Fibroblast of skin of scalp (primary cell): ENCODE measurements at places on chromosomes 1 and 21.

GRCh38 chr1:116380499-116381242 lies 7.6 kb downstream of the ATP1A1 start:
- DNase-seq: no peak

GRCh38 chr1:205663286-205663936 lies 16.9 kb downstream of the SLC45A3 start:
- DNase-seq: no peak

DNA sequence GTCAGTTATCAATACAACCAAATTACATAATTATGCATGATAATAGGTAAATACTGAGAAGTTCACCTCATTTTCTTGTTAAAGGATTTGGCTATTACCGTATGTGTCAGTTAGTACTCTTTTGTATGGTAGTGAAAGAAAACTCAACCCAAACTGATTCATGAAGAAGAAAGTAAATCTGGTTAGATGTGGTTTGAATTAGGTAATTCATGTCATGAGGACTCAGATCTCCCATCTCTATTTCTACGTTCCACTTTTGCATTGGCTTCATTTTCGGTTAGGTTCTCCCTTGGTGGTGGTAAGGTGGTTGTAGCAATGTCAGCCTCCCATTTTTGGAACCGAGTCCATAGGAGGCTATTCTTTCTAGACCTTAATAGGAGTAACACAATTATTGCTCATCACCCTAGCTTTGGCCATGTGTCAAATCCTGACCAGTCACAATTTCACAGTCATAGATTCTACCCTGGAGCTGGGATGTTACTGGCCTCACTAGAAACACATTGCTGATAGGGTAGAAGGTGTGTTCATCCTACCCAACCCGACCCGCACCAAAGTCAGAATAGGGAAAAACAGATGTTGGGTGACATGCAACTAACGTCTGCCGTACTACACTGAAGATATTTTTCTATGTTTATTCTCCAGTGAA lies 97.6 kb downstream of the OSBPL9 start:
- no peak for DNase-seq

GRCh38 chr1:59375321-59376220 lies 78.7 kb downstream of the FGGY start:
- peak; percentile 100 for DNase-seq

GRCh38 chr1:211482306-211482705 lies 9.7 kb downstream of the RD3 start:
- no peak for DNase-seq

DNA sequence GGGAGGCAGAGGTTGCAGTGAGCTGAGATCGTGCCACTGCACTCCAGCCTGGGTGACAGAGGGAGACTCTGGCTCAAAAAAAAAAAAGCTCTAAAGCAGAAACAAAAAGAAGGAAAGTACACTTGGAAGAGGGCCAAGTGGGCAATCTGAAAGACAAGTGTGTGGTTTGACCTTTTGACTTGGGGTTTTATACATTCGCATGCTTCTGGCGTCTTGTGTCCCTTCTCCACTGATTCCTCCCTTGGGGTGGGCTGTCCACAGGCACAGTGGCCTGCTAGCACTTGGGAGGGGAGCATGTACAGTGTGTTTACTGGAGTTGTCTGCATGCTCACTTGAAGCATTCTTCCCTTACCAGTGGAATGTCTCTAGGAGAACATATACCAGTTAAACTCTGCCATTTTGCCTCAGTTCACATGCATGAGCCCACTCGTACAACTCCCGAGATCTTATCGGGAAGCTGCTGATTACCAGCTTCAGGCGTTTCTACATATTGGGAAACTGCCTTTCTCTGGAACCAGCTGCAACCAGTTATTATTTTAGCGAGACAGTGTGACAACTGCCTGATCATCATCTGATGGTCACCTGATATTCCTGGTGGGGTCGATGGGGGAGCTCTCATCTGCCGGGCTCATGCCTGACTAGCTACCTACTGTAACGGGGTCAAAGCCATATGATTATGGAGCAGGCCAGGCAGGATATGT lies 113.5 kb upstream of the ZNF678 start:
- no peak for DNase-seq

DNA sequence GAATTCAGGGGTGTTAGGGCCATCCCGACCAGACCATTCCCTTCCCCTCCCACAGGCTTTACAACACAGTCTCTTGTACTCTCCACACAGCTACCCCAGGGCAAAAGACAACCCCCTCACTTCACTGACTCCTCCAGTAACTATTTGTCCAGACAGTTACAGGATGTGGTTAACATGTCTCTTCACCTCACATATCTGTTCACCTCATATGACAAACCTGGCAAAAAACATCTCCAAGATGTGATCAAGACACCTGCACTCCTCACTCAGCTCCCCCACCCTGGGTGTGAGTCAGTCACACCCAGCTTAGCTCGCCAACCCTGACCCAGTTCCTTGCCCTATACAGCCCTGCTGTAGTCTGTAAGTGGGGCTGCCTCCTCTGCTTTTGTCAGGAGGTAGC lies 490.5 kb upstream of the CHRM3 start:
- no peak for DNase-seq

- DNase-seq: no peak
Observed at GRCh38 chr1:208950206-208950605, 633.3 kb upstream of the CAMK1G start.

DNA sequence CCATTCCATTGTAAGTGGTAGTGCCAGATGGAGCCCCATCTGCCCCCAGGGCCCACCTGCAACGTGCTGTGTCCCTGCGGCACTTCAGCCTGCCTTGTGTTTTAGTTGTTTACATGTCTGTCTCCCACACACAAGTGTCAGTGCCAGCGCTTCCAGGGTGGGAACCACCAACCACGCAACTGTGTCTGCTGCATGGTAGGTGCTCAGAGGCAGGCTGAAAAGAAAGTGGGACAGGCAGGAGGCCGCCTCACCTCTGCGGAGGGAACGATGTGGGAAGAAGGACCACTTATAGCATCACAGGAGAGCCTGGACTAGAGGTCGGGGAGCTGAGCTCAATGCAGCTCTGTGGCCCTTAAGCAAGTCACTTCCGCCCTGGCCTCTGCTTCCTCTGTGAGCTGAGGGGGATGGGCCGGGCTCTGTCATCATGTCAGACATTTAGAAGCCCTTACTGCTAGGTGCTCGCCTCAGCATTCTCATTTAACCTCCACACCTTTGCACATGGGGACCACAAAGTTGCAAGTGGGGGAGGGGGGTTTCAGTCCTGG lies 17.9 kb downstream of the SLC9A1 start:
- DNase-seq: no peak

DNA sequence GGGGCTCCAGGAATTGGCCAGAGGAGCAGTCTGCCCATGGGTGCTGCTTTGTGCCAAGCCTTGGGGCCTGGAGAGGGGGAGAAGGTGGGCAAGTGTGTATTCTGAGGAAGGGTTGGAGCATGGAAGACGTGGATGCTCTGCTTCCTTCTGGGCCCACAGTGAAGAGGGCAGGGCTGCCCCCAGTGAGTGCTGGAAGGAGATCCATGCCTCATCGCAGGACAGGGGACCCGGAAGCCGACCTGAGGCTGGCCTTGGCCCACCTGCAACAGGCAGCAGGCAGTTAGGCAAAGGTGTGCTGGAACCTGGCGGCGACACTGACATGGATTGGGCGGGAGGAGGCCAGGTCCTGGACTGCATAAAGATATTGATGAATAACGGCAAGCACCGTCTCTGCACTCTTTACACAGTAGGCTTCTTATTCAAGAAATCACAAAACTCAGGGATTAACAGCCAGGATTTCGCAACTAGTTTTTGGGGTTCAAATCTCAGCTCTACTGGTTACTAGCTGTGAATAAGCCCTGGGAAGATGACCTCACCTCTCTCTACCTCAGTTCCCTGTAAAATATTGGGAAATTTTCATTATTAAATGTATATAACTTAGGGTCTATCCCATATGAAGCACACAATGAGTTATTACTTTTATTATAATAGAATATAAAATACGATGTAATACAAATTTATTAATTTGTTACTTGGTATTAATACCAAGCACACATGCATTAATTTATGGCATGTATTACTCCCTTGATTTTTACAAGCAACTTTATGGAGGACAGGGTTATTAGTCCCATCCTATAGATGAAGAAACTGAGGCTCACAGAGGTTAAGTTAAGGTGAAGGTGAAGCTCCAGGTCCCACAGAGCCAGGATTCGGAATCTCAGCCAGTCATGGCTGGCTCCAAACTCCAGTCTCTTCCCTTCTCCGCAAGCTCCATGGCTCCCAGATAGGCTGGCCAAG lies 62.3 kb downstream of the DHRS3 start:
- DNase-seq: no peak

GRCh38 chr1:86231076-86231475 lies 74.5 kb upstream of the COL24A1 start:
- DNase-seq: no peak

- no peak for DNase-seq
Observed at GRCh38 chr1:100511058-100511457, 26.9 kb upstream of the GPR88 start.

- DNase-seq: no peak
Observed at GRCh38 chr1:34470401-34470800, 284.4 kb upstream of the GJB5 start.

DNA sequence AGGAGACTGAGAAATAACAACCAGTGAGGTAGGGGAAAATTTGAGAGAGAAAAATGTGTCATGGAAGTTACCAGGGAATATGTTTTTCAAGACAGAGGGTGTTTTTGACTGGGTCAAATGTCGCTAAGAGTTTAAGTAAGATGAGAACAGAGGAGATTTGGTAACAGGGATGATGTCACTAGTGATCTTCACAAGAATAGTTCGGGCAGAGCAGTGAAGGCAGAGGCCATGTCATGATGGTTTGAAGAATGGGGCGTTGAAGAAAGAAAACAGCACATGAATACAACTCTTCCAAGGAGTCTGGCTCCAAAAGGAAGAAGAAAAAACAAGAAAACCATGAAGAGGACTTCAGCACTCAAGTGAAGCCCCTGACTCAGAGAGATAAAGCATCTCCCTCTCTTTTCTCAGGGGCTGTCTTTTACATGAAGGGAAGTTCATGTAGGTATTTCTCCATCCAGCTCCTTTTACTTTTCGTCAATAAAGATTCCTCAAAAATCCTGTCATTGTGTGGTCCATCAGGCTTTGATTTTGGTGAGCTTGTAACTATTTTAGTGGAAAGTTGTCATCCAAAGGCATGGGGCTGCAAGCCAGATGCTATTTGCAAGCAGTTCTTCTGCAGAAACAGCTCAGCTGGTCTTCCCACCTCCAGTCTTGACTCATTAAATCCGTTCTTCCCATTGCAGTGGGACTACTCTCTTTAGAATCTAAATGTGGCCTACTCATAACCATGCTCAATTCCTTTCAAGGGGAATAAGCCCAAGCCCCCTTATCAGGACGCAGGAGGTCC lies 397.3 kb downstream of the LMX1A start:
- DNase-seq: no peak

DNA sequence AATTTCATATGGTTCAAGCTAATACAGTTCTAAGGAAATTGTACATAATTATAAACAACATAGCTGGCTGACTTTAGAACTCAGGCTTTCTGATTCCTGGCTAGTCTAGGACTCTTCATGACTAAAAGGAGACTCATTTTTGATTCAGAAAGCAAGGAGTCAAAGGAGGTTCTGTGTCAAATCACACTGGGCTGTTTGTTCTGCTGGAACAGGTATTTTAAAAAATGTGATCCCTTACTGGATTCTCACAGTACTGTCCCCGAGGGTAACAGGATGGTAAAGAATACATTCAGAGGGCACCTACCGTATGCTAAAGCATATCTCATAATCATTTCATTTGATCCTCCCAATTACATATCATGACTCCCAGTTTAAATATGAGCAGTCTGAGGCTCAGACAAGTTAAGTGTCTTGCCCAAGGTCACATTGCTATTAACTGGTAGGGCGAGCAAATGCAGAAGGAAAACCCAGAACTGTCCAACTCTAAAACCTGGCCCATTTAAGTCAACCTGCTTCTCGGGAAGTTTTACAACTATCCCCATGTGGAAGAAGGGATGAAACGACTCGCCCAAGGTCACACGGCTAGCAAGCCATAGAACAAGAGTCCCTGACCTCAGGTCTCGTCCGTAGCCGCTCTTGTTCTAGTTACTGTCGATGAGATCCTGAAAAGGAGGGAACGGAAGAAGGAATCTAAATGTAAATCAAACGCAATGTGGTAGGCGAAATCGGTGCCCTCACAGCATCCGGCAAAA lies 675 bp downstream of the MYSM1 start:
- peak; percentile 8 for DNase-seq

- no peak for DNase-seq
Observed at GRCh38 chr1:101451888-101452287, 215.1 kb downstream of the S1PR1 start.

DNA sequence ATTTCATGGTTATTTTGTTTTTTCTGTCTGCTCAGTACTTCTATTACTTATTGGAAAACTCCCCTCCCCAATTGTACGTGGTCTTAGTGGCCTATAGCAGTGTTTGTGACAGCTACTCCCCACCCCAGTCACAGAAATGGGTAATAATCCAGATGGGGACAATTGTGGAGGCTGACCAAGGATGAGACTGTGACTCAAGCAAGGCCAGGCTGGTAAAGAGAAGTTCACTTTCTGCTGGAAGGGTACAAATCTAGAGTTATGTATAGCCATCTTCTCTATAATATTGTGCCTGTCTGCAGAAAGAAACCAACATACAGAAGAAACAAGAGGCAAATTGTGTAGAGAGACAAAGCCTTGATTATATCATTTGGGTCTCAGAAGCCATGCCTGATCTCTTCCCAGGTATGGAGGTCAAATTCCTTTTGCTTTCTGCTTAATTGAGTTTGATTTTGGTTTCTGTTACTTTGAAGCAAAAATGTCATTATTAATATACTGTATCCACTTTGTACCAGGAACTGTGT lies 270.4 kb downstream of the HLX start:
- no peak for DNase-seq

GRCh38 chr1:29431138-29431537 lies 194.8 kb downstream of the PTPRU start:
- no peak for DNase-seq

DNA sequence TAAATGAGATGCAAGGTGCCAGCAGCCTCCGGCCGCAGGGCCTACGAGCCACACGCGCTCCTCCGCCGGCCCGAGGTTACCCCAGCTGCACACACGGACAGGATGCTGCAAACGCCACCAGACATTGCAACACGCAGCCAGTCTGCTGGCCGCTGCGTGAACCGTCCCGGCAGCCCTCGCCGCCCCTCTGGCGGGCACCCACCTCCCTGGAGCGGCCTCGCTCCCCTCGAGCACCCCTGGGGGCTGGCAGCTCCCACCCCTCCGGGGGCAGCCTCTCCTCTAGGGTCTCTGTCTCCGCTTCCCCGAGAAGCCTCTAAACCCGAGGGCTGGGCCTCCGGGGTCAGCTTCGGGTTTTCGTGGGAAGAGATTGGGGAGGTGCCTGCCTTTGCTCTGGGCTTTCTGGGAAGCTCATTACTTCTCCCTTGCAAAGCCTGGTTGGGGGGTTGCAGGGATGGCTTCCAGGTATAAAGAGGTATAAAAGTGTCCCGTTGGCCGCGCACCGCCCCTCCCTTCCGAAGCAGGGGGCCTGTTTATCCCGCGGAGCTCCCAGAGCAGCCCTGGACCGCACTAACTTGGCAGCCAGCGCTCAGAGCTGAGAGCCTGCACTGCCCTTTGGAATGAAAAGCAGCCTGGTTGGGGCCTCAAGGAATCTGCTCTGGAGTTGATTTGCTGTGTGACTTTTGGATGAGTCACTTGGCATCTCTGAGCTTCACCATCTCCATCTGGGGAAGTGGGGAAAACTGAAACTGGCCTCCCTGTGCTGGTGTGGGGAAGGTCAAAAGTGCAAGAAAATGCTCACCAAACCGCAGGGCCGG lies 21.8 kb downstream of the DHRS3 start:
- peak; percentile 98 for DNase-seq
